ENCODE measurements at places on chromosomes 13 and 19.

DNA sequence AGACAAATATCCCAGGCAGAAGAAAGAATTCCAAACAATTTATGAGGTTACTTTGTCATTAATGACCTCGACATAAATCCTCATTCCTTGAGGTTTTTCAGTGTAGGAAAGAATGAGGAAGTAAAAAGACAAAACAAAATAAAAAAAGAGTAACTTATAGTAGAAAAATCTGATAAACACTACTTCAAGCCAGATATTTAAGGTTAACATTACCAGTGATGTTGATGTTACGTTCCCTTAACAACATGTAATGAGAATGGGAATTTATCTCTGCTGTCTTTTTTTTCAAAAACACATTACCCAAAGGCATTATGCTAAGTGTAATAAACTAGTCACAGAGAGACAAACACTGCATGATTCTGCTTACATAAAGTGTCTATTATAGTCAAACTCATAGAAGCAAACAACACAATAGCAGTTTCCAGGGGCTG, 935.1 kb downstream of the SLITRK1 start:
- no peak for DNase-seq

DNA sequence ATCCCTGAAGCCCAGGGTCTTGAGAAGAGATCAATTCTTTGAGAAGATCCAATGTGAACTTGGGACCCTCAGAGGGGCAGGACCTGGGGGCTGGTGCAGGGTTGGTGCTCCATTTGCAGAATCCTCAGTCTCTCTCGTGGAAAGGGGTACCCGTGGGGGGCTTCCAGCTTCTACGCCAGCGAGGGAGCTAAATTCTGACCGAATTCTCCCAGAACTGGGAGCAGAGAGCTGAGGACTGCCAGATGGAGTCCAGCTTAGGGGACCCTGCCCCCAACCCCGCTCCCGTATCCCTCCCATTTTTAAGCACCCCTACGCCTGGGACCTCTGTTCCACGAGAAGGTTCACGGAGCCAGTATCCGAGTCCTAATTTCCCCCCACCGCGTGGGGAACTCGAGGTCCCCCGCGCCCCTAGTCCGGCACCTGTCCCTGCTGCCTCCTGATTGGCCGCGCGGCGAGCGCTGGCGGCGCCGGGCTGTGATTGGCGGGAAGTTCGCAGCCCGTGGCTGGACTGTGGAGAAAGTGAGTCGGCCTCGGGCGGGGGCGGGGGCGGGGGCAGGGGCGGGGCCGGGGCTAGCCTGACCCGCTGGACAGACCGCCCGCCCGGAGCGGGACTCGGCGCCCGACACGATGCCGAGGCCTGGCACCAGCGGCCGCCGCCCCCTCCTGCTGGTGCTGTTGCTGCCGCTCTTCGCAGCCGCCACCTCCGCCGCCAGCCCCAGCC, 4.4 kb upstream of the LTBP4 start:
- DNase-seq = peak; percentile 63

DNA sequence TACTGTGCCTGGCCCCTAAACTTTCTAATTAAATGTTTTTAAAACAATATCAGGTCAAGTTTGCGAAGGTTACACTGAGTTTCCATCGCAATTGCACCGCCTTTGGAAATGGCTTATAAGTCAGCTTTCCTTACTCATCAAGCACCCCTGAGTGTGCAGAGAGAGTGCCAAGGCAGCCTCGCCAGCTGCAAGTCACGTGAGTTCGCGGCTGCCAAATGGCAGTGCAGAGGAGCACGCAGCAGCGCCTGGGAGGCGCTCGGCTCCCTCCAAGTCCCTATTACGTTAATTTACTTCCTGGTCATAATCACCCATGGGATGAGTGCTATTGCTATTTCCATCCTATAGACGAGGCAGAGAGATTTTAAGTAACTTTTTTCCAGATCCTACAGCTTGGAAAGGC, 319.6 kb downstream of the TEX29 start:
- DNase-seq = no peak

GRCh38 chr13:73223372-73223781, 164.6 kb downstream of the KLF5 start:
- no peak for DNase-seq

DNA sequence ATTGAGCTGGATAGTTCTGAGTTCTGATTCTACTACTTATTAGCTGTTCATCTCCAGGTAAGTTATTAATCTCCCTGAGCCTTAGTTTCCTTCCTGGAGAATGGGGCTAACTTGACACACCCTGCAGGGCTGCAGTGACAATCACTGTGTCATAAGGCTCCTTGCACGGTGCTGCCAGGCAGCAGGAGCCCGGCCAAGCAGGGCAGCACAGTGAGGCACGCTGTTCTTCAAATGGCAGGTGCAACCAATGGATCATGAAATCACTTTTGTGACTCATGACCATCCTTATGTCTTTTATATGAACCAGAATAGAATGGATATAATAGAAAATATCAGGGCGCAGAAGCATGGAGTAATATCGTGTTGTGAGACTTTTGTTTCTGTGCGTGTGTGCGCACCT, 242.6 kb downstream of the ABCC4 start:
- no peak for DNase-seq

DNA sequence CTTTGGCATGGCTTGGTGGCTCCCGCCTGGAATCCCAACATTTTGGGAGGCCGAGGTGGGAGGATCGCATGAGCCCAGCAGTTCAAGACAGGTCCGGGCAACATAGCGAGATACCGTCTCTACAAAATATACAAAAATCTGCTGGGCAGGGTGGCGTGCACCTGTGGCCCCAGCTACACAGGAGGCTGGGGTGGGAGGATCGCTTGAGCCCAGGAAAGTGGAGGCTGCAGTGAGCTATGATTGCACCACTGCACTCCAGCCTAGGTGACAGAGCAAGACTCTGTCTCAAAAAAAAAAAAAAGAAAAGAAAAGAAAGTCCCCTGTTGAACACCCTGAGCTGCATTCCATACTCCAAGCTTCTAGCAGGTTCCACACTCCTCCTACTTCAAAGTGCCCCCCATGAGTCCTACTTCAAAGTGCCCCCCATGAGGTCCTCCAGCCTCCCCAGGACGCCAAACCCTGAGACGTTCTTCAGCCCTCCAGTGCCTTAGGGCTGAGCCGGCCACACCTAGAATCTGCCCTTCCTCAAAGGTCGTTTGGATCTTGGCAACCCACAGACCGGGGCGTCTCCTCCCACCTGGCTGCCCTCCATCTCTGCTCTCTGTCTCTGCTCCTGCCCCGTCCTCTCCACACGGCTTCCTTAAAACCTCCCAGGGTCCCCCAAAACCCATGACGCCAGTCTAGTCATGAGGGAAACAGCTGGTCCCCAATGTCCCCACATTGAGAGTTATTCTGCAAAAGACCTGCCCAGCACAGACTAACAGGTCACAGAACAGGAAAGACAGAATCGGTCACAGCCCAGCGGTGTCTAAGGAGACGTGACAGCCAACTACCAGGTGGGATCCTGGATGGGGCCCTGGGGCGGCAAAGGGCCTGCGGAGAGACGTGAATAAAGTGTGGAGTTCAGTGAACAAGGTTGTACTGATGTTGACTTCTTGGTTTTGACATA, 4.8 kb downstream of the TJP3 start:
- DNase-seq = no peak

- peak; percentile 17 for DNase-seq
Observed at GRCh38 chr19:56301155-56301554, 13.5 kb downstream of the ZSCAN5A start.

DNA sequence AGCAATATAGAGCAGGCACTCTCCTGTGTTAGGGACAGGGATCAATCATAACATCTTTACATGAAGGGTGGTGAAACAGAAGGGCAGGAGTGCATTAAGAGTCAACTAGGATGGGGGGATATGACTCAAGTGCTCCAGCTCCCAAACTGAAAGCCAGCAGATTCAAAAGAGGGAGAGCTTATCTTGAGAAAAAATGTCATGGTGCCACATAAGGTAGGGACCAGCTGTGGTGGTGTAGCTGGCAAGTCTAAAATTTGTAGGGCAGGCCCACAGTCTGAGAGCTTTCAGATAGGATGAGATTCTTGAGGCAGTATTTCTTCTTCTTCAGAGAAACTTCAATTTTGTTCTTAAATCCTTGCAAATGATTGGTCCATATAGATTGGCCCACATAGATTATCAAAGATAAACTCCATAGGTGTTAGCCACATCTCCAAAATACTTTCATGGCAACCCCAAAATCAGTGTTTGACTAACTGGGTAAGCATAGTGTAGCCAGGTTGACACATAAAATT, 19.1 kb downstream of the DNAJC15 start:
- no peak for DNase-seq

- DNase-seq = no peak
Observed at GRCh38 chr13:50691176-50691680, 152.3 kb downstream of the DLEU7 start.

DNA sequence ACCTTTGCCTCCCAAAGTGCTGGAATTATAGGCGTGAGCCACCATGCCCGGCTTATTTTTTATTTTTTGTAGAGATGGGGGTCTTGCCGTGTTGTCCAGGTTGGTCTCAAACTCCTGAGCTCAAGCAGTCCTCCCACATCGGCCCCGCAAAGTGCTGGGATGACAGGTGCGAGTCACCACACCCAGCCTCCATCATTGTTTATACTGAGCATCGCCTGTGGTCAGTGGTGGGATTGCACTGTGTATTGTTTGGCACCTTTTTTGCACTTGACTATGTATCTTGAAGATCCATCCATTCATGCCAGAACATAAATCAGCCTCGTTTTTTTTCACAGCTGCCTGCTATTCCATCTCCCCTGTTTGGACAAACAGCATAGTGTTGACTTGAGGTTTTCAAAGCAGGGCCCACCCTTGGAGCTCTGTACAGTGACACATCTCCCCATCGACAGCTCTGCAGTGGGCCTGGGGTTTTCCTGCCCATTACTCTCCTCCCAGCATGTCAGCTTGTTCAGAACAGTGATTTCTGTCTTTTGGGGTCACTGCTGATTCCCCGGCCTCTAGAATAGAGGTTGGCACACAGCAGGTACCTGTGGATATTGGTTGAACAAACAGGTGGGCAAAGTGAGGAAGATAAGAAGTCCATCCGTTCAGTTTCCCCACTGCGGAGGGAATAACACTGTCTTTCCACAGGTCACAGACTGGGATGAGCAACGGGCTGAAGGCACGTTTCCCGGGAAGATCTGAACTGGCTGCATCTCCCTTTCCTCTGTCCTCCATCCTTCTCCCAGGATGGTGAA, 8.2 kb upstream of the UPK1A start:
- DNase-seq = no peak

DNA sequence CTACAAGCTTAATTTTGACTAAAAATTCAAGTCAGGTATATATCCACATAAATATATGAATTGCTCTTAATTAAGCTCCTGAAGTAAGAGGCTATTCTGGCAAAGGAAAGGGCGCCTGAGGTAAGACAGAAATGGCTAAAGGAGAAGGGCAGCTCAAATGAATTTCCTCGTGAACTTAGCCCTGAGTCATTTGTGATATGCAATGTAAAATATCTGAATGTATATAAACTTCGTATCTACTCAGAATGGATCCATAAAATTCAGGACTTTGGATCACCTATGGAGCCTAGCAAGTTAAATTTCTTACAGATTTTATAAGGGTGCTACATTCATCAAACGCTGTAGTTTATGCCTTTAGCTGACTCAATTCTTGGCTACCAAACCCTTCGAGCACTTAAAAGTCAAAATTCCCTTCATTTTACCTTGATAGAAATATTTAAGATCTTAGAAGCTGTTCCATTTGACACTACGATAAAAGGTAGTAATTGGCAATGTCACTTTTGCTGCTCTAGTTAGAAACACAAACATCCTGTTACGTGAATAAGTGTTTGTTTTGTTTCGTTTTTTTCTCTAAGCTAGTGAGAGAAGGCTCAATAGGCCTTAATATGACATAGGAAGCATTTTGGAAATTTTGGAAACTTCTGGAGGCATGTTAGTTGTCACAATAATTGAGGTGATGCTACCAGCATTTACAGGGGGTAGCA, 69.2 kb downstream of the DIAPH3 start:
- no peak for DNase-seq

GRCh38 chr13:94335761-94336526, 143.5 kb downstream of the DCT start:
- DNase-seq = no peak

DNA sequence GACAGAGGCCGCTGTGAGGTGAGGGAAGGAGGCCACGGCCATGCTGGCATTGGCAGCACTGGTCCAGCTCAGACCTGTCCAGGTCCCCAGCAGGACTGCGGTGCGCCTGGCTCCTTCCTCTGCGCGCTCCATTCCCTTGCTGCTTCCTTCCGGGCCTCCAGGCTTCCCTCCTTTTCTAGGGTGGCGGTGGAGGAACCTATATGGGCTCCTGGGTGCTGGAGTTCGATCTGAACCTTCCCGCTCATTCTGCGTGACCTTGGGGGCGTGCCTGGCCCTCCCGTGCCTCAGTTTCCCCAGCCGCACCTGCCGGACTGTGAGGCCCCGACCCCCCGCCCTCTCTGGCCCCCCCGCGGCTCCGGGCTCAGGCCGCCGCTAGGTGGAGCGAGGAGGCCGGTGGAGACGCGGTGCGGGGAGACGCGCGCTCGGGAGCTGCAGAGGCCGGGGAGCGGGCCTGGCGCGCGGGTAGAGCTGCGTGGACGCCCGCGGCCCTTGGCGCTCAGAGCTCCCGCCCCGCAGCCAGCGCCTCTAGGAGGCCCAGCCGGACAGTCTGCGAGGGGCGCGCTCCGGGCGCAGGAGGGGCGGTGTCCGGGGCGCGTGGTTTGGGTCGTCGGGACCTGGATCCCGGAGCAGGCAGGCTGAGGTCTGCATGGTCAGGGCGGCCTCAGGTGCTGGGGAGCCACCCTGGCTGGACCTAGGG, 29.9 kb downstream of the EFNA2 start:
- DNase-seq = no peak

GRCh38 chr19:18399008-18399407, 1.6 kb upstream of the LRRC25 start:
- no peak for DNase-seq

DNA sequence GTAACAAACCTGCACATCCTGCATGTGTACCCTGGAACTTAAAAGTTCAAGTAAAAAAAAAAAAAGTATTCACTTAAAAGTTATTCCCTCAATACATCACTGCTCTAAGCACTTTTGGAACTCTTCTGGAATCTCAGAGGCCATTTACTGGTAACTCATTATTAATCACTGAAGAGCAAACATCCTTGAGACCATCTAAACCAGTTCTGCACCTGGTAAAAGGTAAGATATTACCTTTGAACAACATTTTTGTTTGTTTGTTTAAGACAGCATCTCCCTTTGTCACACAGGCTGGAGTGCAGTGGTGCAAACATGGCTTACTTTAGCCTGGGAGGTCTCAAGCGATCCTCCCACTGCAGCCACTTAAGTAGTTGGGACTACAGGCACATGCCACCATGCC, 16.7 kb downstream of the UGGT2 start:
- DNase-seq = no peak

GRCh38 chr13:50843257-50844083, at the start of gene DLEU7:
Gene DLEU7, minus strand, starts transcription at chr13:50843692. Its CDS starts 46 bp downstream, at chr13:50843646.
- no peak for DNase-seq

DNA sequence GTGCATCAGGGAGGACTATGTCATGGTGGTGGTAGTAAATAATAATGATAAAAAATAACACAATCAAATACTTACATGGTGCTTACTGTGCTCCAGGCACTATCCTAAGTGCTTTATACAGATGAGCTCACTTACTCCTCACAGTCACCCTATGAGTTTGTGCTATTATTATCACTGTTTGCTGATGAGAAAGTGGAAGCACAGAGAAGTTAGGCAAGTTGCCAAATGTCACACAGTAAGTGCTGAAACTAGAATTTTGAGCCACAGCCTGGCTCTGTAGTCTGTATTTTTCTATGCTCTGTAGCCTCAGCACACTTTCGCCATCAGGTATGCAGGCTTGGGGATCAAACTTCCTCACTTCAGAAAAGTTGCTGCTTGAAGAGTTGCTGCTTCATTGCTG, 46.6 kb downstream of the HTR2A start:
- no peak for DNase-seq
